GOT3 (cell line): ENCODE measurements at places on chromosomes 3 and 15.

DNA sequence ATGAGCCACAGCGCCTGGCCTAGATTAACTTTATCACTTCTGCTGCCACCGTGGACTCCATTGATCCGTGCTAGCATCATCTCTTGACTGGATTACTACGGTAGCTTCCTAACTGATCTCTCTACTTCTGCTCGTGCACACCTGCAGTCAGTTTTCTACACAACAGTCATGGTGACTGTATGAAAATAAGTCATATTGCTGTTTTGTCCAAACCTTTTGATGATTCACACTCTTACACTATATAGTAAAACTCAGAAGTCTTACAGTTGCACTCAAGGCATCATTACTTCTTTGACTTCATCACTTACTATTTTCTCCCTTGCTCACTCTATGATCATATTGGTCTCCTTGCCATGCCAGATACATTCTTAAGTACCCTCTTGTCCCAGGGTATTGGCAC lies 10.1 kb downstream of the PDCD6IP start:
- no peak for DNase-seq

GRCh38 chr3:81303321-81303720 lies 458.1 kb downstream of the GBE1 start:
- DNase-seq = no peak

DNA sequence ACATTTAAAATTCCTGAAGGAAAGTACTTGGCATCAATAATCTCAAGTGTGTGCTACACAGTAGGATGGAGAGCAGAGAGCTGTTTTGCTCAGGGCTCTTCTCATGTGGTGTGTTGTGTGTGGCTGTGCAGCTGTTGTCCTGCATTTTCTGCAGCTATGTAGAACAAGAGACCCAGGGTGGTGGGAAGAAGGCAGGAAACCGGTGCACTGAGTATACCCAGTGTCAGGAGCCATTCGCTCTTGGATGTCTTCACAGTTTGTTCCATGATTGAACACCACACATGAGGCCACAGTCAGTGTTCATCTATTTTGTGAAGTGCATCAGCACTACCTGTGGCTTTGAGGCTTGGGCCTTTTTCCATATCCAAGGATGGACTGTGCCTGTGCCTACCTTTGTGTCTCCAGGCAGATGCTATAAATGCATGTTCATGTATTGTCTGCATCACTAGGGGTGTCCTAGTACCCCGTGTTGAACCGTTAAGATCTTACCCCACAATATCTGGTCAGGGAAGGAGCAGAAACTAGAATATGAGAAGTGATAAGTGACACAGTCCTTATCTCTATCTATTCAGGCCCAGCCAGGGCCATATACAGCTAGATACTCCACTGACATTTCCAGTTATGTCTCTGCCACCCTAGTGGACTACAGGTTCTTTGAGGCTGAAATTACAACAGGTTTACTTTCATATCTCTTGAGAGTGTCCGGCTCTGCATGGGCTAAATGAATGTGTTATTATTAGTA lies 194.3 kb downstream of the NR2F2 start:
- no peak for DNase-seq

DNA sequence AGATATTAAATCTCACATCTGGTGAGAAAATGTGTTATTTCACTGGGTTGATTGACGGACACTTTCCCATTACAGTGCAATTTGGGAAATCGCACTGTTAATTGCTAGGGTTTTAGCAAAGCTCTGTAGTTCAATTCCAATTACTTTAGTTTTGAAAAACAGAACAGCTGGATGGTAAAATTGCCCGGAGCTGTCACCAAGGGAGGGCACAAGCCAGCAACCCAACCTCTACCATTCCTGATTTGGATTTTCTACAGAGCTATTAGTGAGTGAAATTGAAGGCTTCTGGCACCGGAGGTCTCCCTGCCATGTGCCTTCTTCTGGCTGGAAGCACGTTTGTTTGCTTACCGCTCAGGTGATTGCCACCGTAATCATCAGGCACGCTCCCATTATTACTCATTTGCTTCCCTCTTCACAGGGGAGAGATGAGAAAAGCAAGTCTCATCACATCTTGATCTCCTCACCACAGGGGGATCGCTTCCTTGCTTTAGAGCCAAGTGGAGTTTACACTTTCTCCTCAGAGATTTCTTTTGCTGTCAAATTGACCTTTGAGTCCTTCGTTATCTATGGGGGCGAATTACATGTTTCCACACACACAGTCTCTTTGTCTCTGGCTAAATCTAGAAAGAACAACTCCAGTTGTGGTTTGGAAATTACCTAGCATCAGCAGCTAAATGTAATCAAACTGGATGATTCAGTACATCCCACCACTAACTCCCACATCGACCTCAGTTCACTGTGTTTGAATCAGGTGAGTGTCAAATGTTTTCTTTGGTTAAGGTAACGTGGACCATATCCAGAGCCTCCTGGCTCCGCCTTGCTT lies 421.7 kb upstream of the GOLIM4 start:
- DNase-seq = no peak
